ENCODE measurements at places on chromosomes 4 and X. TPM values are rescaled to one million over a fixed set of nuclear protein-coding genes. Genes with fewer than 3 reads are reported as not detected.

The FRMD7 gene
- total RNA-seq, result not detected

The BTK gene
- total RNA-seq, result not detected

The SUV39H1 gene
- total RNA-seq, result 22.8 TPM

The POF1B gene
- not detected for total RNA-seq

The GABRG1 gene
- not detected for total RNA-seq

The PNMA6F gene
- not detected for total RNA-seq

The STPG2 gene
- total RNA-seq, result not detected

The NR3C2 gene
- 0.20 TPM for total RNA-seq

The ARHGAP6 gene
- total RNA-seq, result 0.44 TPM

The MXRA5 gene
- total RNA-seq, result 2.8 TPM

The NALF2 gene
- total RNA-seq, result not detected

The EGF gene
- total RNA-seq, result 4.9 TPM

The AR gene
- total RNA-seq, result 4.2 TPM

The KLHL34 gene
- total RNA-seq, result not detected

The GPR173 gene
- 0.81 TPM for total RNA-seq

The MTTP gene
- 0.22 TPM for total RNA-seq

DNA sequence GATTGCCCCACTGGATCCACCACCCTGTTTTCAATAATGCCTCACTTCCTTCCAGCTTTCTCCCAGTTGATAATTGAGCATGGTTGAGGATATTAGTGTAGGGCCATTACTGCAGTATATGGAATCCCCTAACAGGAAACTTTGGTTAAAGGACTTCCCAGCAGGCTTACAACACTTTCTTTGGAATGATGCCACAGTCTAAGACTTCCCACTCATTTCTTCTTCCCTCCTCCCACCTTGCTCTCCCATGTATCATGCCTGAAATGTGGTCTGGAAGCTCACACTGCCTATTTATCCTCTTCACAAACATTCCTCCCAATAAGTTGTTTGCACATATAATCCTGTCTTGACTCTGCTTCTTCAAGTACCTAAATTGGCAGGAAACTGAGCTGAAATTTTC, 863.3 kb downstream of the CENPC start:
- DNase-seq, result peak; percentile 47

DNA sequence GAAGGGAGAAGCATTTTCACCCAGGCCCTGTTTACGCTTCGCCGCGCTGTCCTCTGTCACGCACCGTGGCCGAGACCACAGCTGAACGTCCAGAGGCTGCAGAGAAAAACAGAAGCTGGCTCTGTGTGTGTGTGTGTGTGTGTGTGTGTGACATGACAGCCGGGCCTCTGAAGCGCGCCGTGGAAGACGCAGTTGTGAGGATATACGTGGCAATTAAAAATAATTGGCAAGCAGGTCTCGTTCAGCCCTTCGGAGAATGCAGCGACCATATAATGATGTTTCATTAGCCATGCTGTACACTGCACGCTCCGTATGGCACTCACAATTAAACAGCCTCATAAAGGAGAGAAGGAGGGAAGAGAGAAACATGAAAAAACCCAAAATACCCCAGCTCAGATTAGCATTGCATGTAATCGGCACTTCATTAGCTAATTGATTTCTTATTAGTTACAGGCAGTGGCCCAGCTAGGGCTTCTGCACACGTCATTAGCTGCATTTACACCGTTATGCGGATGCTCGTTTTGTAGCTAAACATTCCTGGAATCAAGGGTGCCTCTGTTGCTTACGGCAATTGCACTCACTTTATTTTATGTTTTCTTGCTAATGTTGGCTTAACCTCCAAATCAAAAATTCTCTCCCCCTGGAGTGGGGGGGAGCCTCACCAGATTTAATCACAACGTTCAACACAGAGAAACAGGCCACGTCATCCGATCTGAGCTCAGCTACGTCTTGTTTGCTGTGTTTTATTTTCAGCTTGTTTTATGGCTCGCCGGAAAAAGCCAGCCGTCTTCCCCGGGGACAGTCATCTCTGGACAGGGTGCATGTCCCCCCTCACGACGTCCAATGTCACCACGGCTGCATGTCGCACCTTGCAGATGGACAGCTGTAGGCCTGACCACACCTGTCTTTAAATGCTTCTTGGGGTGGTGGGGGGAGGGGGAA, 74.6 kb upstream of the SHOX start:
- DNase-seq, result no peak

GRCh38 chrX:118437283-118437682, 58.3 kb upstream of the DOCK11 start:
- no peak for DNase-seq

DNA sequence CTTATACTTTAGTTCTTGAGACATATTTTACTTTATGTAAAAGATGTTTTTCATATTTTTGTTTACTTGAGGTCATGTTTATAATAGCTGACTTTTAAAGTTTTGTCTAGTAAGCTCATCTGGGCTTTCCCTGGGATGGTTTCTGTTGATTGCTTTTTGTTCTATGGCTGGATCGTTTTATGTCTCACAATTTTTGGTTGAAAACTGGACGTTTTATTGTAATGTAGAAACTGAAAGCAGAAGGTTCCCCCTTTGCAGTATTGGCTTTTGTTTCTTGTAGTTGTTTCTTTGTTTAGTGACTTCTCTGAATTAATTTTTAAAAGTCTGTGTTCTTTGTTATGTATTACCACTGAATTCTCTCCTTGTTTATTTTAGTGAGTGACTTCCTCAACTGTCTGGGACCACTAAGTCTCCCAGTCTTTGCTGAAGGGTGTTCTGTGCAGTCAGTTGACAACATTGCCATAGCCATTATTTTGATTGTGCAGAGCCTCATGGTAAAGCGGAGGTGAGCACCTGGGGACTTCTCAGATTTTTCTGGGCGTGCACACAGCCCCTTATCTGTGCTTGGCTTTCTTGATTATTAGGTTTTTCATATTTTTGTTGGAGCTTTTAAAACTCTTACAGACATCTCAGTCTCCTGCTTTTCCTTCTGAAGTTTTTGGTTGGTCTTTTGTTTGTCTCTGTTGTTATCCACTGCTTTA, 31.0 kb downstream of the KDM6A start:
- no peak for DNase-seq

DNA sequence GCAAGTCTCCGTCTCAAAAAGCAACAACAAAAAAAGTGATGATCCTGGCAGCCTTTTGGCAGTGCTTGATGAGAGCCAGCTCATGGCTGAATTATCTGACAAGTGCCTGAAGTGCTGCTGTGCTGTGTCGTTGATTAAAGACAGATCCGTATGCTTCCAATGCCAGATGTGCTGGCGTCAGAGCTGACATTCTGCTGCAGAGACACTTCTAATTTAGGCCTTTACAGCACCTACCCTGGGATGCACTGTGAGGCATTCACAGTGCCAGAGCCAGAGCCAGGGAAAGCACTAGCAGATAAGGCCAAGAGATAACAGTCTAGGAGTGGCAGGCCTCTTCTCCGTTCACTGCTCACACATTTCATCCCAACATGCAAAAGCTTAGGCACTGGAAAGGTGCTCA, 995.5 kb downstream of the RAB28 start:
- no peak for DNase-seq

DNA sequence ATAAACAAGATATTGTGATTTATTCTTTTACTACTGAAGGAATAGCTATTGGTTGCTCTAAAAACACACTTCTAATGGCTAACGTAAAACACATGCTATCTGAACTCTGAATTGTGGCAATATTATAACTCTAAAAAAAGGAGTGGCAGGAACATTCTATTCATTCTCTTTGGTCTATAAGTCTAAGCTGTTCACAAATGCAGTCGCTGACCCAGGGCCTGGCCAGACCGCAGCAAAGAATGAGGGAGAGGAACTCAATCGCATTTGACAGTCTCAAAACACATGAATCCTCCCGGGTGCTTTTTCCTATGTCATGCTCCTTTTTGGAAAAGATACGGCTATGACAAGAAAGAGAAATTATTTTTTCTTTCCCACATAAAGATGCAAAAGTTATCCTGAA, 651.6 kb upstream of the PITX2 start:
- no peak for DNase-seq

- DNase-seq, result peak; percentile 4
Observed at GRCh38 chrX:29561417-29561816, 653.9 kb upstream of the MAGEB2 start.

GRCh38 chr4:154492288-154492687, 689 bp upstream of the DCHS2 start:
- DNase-seq, result no peak

- DNase-seq, result no peak
Observed at GRCh38 chr4:147516133-147516532, 35.2 kb downstream of the EDNRA start.

DNA sequence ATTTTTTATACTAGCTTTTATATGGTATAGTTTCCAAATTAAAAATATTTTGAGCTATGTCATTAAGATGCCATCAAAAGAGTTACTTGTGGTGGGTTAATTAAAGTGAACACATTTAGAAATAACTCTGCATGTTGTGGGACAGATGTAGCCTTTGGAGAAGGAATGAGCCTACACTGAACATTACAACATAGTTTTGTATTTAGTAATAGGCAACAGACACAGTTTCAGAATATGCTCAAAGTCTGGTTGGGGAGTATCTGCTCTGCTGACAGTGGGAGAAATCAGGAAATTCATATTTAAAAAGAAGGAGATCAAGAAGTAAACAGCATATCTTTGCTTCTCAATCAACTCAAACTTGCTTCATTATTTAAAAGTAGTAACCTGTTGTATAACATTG, 23.7 kb downstream of the EMCN start:
- DNase-seq, result no peak

- DNase-seq, result peak; percentile 85
Observed at GRCh38 chr4:64784125-64784524, 374.9 kb upstream of the TECRL start.

- DNase-seq, result no peak
Observed at GRCh38 chrX:65744965-65745364, 77.5 kb downstream of the MSN start.

DNA sequence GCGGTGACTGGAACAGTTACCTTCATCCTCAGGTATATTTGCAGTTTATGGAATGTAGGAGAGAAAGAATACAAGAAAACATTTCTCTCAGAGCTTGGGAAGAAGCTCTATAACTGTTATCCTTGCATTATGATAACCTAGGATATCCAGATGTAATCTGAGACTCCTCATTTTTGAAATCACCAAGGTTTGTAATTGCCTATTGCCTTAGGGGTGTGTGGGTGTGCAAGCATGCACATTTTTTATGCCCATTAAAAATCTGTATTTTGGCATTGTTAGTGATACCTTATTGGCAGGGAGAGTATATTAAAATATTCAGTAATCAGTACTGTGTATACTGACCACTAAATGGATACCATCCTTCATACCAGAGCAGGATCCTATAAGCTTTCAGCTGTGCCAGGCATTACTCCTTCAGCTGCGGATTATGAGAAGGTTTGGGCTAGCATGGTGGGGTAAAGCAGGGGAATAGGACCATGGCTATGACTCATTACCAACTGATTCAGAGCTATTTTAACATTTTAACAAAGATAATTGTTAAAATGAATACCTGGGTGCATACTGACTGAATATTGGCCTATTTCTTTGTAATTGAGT, 8.3 kb downstream of the SEC24B start:
- peak; percentile 52 for DNase-seq

- DNase-seq, result no peak
Observed at GRCh38 chrX:108642273-108642628, 94.1 kb downstream of the IRS4 start.

- DNase-seq, result no peak
Observed at GRCh38 chr4:7733801-7734650, 205.6 kb downstream of the AFAP1 start.

GRCh38 chr4:66964467-66964866, 580.8 kb downstream of the CENPC start:
- DNase-seq, result no peak

DNA sequence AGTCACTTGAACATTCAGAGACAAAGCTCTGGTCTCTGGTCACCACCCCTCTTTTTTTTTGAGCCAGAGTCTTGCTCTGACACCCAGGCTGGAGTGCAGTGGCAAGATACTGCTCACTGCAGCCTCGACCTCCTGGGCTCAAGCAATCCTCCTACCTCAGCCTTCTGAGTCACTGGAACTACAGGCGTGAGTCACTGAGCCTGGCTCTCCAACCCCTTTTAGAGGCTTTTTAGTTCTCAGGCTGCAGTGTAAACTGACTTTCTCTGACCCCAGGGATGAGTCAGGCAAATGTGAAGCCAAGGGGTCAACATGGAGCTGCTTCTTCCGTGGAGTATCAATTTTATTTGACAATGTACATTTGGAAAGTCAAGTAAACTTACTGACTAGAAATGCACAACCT, 229.2 kb downstream of the PTTG2 start:
- DNase-seq, result peak; percentile 97

DNA sequence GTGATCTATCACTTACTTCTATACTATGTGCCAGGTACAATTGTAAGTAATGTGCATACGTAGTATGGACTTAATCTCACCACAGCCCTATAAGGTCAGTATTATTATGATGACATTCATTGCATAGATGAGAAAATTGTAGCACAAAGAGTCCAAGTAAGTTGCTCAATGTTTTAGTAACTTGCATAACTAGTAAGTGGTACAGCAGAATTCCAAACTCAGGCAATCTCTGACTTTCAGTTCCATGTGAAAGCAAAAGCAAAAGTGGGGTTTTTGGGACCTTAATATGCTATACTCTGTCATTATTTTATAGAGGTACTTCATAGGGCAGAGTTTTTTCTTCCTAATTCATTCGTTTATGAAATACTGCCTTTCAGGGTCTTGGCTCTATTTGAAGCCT, 188.8 kb upstream of the VEGFC start:
- DNase-seq, result no peak

GRCh38 chr4:118012142-118012541, 22.1 kb upstream of the NDST3 start:
- peak; percentile 31 for DNase-seq

GRCh38 chr4:57494821-57495220, 384.6 kb upstream of the IGFBP7 start:
- no peak for DNase-seq

DNA sequence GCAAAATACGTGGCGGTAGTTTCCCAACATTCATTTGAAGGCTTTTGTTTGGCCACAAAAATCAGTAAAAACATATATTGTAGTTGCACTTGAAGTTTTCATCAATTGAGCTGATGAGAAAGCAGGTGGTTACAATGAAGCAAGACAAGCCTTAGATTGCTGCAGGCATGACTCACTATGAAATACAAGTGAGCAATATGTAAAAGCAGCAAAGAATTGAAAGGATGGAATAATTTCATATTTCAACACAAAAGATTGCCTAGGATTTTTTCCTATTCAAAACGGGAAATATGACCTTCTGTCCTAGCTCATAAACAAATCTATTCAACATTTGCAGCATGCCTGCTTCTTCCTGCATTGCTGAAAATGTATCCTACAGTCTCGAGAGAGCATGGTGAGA, 190.9 kb upstream of the BANK1 start:
- no peak for DNase-seq

- peak; percentile 41 for DNase-seq
Observed at GRCh38 chrX:153305972-153306371, 15.6 kb downstream of the PNMA6F start.

DNA sequence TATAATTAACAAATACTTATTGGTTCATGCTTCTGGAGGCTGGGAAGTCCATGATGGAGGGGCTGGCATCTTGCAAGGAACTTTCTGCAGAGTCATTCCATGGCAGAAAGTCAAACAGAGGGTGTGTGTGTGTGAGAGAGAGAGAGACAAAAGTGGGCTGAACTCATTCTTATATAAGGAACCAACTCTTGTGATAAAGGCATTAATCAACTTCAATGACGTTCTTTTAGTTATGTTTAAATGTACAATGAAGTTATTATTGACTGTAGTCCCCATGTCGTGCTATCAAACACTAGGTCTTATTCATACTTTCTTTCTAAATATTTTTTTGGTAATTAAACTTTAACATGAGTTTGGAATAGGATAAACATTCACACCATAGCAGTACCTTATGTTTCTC, 1408.8 kb downstream of the STIM2 start:
- DNase-seq, result peak; percentile 6

- no peak for DNase-seq
Observed at GRCh38 chr4:171814545-171814944, 1.3 kb downstream of the GALNTL6 start.
